ENCODE measurements at places on chromosomes 1 and 21. TPM values are rescaled to one million over a fixed set of nuclear protein-coding genes. Genes with fewer than 3 reads are reported as not detected.

Gene FAM72A
- total RNA-seq: 0.79 TPM

GRCh38 chr1:107682467-107682866, 282.5 kb downstream of the VAV3 start:
- no peak for DNase-seq

- peak; percentile 12 for DNase-seq
These were observed 15.6 kb downstream of the COL6A1 start for GRCh38 chr21:45997205-45997494.

DNA sequence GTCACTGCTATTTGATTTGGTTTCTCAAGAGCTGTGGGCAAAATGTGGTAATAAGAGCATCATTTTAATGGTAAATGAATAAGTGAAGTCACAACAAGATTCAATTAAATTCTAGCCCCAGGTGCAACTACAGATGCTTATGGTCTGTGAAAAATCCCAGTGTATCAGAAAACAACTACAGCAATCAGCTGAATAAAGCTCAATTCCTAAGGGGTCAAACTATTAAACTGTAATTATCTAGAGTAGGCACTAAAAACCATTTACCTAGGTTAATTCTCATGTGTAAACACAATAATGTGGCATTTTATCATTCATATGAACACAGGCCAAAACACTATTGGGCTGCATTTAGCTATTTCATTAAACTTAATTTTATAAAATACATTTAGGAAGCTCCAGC, 9.6 kb downstream of the TARBP1 start:
- no peak for DNase-seq

All from naive thymus-derived CD4-positive, alpha-beta T cell (primary cell).